ENCODE measurements at places on chromosomes 12 and 14.

GRCh38 chr12:60251091-60251490, 655.3 kb downstream of the SLC16A7 start:
- DNase-seq, result no peak

DNA sequence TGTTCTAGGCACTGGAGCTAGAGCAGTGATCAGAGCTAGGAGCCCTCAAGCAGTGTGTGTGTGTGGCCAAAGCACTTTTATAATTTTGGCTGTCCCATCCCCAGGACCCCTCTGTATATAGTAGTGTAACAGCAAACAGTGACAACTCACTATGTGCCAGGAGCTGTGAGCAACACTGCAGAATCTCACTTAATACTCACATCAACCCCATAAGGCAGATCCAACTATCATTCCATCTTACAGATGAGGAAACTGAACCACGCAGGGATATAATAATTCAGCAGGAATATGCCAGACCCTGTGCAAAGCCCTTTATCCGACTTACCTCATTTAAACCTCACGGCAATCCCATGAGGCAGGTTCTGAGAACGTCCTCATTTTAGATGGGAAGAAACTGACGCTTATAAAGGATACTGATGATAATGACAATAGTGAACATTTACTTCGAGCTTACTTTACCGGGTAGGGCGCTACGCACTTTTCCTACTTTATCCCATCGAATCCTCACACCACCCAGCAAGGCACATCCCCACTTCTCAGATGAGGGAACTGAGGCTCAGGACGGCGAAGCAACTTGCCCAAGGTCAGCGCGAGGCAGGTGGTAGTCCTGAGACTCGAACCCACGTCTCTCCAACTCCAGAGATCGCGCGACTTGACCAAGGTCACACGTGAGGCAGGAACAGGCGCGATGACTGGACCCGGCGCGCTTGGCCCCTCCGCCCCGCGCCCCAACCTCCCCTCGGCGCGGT, 687 bp downstream of the RAB35 start:
- DNase-seq, result no peak

GRCh38 chr12:116121453-116121871, 156.0 kb downstream of the MED13L start:
- no peak for DNase-seq

GRCh38 chr12:127599436-127599835, 667.5 kb upstream of the TMEM132C start:
- no peak for DNase-seq

GRCh38 chr12:32788405-32788804, 32.7 kb upstream of the YARS2 start:
- no peak for DNase-seq

GRCh38 chr14:76375947-76376404, at the start of gene ESRRB:
Gene ESRRB (plus strand): TSS chr14:76376137. CDS start chr14:76376402, 265 bp downstream.
- DNase-seq, result no peak

GRCh38 chr14:52442166-52442565, 110.1 kb downstream of the TXNDC16 start:
- DNase-seq, result no peak

DNA sequence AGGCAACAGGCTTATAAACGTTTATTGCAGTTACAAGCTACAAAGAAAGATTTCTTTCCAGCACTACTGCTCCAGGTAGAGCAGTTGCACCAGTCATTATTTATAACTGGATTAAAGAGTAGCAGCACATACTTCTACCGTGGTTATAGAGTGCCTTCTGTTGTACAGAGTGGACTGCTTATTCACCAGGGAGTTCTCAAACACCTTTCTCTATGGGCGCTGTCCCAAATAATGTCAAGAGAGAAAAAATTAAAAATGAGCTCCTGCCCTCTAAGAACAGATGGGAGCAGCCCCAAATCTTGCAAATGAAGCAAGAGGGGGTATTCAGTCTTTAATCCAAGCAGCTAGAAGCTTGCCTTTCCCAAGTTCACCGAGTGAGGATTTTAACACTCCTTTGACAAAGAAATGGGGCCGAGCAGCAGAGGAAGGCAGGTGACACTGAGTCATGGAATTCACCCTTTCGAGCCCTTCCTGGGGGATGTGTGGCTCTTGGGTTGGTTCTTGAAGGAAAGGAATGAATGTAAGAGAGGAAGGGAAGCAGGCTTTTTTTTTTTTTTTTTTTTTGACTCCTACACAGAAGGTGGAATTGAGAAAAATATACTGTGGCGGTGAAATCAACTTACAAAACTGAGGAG, 181.2 kb downstream of the PRKCH start:
- DNase-seq, result no peak

DNA sequence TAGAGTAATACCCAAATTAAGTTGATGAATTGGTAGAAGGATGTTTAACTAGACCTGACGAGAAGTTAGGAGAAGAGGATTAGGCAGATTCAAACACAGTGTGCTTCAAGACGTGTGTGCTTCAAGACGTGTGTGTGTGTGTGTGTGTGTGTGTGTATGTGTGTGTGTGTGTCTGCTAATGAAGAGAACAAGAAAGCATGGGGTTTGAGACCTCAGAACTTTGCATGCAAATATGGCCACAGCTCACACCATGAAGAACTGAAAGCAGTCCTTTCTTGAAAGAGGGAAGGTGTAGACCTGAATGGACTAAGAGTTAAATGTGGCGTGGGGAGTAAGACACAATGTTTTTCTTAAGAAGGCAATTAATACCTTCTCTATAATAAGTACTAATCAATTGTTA, 32.5 kb upstream of the SSPN start:
- DNase-seq, result no peak

GRCh38 chr14:98799891-98800290, 472.1 kb downstream of the BCL11B start:
- DNase-seq, result no peak

DNA sequence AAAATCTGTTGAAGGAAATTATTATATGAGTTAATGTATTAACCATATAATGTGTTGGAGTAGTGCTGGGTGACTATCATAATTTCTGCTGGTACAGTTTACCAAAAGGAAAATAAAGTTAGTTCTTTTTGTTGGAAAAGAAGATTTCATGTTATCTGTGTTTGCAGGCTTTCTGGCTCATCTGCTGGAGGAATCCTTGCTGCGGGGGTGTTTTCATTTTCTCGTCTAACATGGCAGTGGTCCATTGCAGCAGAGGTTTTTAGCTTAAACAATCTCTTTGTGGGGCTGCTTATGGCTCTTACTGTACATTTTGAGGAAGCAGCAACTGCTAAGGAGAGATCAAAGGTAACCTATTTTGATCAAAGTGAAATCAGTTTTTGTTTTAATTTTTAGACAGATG, 24.1 kb downstream of the TMEM260 start:
- DNase-seq, result no peak

GRCh38 chr12:100868487-100868886, 73.9 kb downstream of the ANO4 start:
- DNase-seq, result no peak

- DNase-seq, result no peak
Measured at GRCh38 chr12:88298014-88298682, 156.0 kb downstream of the TMTC3 start.

DNA sequence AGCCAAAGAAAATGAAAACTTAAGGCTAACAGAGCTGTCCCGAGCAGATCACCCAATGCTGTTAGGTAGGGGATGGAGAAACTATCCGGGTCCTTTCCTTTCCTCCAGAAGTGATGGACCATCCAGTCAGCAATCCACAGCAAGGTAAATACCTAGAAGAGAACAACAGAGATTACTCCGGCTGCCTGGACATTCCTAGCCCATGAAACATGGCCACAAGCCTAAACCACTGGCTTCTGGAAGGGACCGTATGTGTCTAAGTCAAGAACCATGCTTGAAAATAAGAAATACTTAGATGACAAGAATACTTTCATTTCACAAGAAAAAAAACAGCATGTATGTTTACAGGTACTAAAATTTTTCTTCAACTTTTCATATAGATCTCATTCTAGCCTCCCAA, 152.9 kb downstream of the SLC41A2 start:
- no peak for DNase-seq

DNA sequence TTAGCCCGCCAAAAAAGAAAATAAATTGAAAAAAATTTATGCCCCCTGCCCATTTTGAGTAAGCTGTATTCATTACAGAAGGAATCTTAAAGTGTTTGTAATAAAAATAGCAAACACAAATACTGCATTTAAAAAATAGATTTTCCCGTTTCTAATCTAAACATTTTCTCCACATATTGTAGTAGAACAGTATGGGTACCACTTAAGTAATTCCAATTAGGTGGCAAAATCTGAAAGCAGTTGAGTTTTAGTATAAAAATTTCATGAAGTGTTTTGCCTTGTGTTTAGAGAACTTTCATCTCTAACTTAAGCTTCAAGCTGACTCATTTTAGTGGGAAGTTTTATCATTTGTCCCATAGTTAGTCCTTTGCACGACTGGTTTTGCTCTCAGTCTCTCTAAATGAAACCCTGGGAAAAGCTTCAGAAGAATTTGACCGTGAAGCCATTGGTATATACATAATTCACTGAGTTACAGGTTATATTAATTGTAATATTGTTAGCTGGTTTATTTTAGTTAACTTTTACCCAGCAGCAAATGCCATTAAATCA, 214.6 kb downstream of the ERC1 start:
- no peak for DNase-seq

- no peak for DNase-seq
Measured at GRCh38 chr14:37060496-37061260, 111.7 kb downstream of the SLC25A21 start.

DNA sequence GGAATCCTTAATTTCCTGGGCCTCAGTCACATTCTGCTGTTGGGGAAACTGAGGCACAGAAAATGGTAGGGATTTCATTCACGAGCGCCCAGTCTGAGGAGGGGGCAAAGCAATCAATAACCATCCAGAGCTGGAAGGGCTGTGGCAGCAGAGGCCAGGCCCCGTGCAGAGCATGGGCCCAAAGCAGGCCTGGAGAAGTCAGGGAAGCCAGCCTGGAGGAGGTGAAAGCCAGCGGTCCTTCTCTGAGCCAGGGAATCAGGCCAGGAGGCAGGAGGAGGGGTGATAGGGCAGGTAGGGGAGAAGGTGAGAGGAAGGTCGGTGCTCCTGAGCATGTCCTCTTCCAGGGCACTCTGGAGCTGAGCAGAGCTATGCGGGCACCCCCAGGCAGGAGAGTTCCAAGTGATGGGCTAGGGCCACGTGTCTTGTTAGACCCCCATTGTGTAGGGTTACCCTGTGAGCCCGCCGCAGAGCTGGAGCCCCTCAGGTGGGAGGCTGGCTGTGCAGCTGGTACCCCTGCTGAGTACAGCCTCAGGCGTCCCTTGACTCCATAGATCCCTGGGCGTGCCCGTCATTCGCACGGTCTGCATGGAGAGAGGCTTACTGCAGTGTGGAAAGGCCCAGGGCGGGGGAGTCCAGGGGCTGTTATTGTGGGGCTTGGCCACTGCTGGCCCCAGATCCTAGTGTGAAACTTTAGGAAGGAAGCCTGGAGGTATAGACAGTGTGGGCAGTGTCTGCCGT, 4.8 kb downstream of the TNFAIP2 start:
- no peak for DNase-seq

DNA sequence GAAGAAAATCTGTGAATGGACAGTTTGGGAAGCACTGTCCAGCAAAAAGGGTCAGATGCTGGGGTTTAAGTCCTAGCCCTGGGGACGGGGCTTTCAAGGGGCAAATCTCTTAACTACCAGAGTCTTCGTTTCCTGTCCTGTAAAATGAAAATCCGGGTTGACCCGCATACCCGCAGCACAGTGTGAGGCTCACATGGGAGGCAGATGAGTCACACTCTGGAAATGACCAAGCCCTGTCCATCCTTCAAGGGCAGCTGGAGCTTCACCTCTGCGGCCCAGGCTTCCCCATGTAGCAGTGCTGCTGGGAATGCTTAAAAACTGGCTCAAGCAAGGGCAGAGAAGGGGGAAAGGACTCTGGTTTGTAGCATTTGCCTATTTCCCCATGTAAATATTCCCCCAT, 19.0 kb downstream of the FAM181A start:
- no peak for DNase-seq

DNA sequence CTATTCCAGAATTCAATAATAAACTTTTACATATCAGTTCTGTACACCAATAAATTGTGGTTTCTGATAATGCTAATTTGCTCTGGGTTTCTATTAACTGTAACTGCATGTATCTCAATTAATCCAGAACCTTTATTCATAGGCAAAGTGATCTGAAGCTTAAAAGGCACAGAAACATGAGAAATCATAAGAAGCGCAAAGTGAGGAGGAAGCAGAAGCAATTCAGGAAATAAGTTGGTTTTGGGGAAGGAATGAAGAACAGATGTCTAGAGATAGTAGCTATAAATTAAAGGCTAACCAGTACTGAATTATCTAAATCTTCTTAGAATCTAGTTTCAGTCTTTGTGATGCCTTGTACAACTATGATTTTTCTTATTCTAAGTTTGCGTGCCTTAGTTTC, 24.6 kb downstream of the KERA start:
- no peak for DNase-seq

GRCh38 chr14:54920052-54920451, 17.4 kb upstream of the GCH1 start:
- DNase-seq, result no peak

DNA sequence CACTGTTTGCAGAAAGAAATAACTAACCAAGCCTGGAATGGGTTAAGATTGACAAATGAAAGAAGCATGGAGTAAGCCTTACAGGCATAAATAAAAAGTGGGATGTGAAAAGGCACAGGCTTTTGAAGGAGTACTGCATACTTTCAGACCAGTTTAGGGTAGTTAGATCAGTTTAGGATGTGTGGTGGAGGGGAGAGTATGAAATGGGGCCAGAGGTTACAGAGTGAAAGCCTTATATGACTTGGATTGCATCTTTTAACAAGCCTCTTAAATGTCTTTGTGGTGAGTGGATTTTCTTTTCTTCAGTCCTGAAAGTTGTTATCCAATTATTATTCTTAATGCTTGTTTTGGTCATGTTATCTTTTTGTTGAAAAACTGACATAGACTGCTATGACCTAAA, 52.2 kb upstream of the TRHDE start:
- no peak for DNase-seq

GRCh38 chr12:80299976-80300375, 144.1 kb upstream of the PTPRQ start:
- no peak for DNase-seq

DNA sequence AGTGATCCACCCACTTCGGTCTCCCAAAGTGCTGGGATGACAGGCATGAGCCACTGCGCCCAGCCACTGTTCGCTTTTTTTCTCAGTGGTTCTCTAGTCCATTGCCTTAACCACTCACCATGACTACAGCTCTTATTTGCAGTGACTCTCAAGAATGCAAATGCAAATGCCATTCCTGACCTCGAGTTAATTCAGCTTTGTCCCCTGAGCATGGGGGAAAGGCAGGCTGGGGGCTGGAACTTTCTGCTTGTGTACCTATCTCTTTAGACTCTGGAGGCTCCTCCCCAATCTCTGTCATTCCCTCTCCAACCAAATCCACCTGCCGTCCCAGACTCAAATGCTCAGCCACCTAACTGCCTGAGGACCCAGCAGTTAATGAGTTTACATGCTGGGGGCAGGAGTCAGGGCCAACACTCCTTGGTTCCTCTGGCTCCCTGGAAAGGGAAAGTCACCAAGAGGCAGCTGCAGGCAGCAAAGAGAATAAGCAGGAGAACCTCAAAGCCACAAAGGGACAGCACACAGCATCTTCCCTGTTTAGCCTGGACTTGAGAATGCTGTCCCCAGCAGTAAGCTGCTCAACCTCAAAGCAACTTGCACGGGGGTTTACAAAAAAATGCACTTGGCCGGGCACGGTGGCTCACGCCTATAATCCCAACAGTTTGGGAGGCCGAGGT, 5.3 kb upstream of the HNF1A start:
- DNase-seq, result no peak

- DNase-seq, result no peak
Measured at GRCh38 chr12:92601176-92601575, 101.6 kb upstream of the PLEKHG7 start.
